Activated T-cell treated with anti-CD3 and anti-CD28 coated beads, Interleukin-2, amount 50 U/mL, for 72 hours (primary cell): ENCODE measurements at places on chromosomes 7 and 10.

GRCh38 chr10:32577448-32577847, 131.5 kb downstream of the CCDC7 start:
- no peak for DNase-seq

- DNase-seq, result no peak
These were observed 553.5 kb upstream of the C7orf33 start for GRCh38 chr7:148037044-148037443.

GRCh38 chr10:129288999-129289584, 177.9 kb upstream of the MGMT start:
- no peak for DNase-seq

DNA sequence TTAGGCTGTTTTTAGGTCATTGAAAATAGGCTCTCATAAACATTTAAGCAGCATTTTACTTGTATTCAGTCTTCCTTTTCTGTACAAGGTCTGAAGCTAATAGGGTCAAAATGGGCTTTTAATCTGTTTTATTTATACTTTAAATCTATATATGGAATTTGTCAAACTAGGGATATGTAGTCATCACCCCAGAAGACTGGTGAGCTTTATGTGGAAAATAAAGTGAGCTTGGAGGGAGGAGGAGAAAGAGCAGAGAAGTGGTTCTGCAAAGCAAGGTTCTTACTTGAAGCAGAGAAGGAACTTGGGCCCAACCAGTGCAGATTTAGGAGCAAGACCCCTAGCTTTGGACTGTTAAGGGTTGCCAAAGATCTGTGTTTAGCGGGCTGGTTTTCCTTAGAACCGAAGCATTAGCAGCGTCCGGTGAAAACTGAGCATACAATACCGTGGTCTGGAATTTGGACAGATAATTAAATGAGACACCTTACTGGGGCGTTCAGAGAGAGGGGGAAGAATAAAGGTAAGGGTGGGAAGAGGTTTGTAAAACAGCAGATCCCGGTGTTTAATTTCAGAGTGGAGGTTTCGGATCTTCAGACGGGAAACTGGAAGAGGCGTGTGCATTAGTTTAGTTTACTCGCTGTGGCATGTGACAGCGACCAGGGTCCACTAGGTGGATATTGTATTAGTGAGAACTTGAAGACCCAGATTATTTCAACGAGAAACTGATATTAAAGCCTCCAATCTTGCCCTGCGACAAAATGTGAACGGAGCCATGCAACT, 2.4 kb downstream of the BAMBI start:
- no peak for DNase-seq
